ENCODE measurements at places on chromosomes 2 and 18.

- no peak for DNase-seq
Measured at GRCh38 chr2:16647992-16648617, 17.5 kb downstream of the CYRIA start.

DNA sequence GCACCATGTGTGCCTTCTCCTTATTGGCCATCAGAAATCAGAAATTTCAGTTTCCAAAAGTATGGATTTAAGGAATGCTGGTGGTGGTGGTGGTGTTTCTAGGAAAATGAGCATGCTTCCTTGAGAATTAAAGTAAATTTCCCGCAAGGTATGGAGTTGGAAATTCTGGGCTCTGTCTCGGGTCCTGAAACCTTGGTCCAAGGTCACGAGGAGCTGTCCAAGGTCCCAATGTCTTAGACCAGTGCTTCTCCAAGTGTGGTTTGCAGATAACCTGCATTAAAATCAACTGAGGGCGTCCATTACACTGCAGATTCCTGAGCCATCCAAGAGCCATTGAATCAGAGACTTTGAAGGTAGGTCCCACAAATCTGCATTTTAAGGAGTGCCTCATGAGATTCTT, 210.9 kb upstream of the PKDCC start:
- no peak for DNase-seq

DNA sequence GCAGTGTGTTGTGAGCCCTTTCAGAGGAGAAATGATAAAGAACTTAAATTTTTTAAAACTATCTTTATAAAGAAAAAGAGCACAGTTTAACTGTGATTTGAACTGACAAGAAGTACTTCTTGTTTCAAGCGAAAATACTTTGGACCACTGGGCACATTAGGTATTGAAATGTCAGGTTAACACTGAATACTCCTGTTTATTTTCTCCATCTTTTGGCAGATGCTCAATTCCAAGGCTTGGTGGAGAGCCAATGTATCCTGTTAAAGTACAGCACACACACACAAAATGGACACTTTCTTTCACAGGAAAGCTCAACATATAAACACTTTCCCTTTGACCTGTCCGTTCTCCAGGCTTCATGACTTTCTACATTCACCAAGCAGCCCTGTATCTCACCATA, 32.6 kb upstream of the SP3 start:
- DNase-seq = no peak

GRCh38 chr2:37232131-37232933, 874 bp downstream of the NDUFAF7 start:
- DNase-seq = peak; percentile 68

DNA sequence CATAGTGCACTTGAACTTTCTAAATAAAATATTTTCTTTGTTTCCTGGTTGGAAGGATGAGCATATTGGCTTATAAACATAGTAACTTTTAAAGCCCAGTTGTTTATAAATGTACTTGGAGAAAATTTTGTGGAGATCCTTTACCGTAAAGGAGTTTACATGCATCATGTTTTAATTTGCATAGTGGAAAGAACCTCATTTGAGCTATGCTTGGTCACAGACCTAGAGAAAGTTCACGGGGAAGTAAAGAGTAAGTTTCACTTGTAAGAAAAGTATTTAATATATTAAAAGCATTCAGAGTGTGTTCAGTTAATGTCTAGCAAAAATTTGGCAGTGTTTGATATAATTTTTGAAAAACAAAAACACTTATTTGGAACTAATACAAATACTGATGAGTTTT, 45.3 kb downstream of the PIKFYVE start:
- DNase-seq = no peak

Measured in sigmoid colon (tissue), 7 donors.